ENCODE measurements at places on chromosomes 2 and 18. TPM values are rescaled to one million over a fixed set of nuclear protein-coding genes. Genes with fewer than 3 reads are reported as not detected.

Gene TEX51
- total RNA-seq = not detected

Gene VIL1
- not detected for total RNA-seq

Gene LYG1
- 0.41 TPM for total RNA-seq

Gene SCN2A
- 0.31 TPM for total RNA-seq

Gene DSG2
- total RNA-seq = 15.2 TPM

Gene ARHGAP28
- total RNA-seq = 26.0 TPM

Gene OTX1
- total RNA-seq = 0.62 TPM

Gene NLRC4
- 1.7 TPM for total RNA-seq

Gene VWC2L
- total RNA-seq = not detected

Gene CPS1
- 2.8 TPM for total RNA-seq

Gene KATNAL2
- 4.7 TPM for total RNA-seq

Measured in tongue (tissue), 3 donors.